Spleen (tissue), 13 donors: ENCODE measurements at places on chromosomes 2 and 18. TPM values are rescaled to one million over a fixed set of nuclear protein-coding genes. Genes with fewer than 3 reads are reported as not detected.

The SYT4 gene
- total RNA-seq = not detected

DNA sequence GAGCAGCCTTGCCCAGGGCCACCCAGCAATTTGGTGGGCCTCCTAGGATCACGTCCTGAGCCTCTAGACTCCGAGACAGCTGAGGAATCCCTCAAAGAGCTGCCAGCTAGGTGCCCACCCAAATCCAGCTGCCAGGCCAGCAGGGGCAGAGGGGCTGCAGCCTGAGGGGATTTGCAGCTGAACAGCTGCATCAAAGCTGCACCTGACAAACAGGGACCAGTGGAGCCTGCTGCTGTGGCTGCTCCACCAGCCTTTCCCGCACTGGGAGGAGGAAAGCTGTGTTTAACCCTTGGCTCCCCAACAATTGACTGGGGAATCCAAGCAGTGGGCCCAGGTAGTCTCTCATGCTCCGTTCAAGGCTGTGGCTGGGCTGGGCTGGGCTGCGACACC is 8.2 kb downstream of the ADRA2B start:
- DNase-seq = peak; percentile 33

The SMC6 gene
- 32.5 TPM for total RNA-seq

- no peak for DNase-seq
Observed at GRCh38 chr2:241649404-241649803, 11.9 kb downstream of the ATG4B start.

- DNase-seq = no peak
Observed at GRCh38 chr2:167424221-167424620, 535.9 kb downstream of the XIRP2 start.

GRCh38 chr2:96839293-96839874 is 4.4 kb downstream of the ANKRD23 start:
- peak; percentile 96 for DNase-seq

DNA sequence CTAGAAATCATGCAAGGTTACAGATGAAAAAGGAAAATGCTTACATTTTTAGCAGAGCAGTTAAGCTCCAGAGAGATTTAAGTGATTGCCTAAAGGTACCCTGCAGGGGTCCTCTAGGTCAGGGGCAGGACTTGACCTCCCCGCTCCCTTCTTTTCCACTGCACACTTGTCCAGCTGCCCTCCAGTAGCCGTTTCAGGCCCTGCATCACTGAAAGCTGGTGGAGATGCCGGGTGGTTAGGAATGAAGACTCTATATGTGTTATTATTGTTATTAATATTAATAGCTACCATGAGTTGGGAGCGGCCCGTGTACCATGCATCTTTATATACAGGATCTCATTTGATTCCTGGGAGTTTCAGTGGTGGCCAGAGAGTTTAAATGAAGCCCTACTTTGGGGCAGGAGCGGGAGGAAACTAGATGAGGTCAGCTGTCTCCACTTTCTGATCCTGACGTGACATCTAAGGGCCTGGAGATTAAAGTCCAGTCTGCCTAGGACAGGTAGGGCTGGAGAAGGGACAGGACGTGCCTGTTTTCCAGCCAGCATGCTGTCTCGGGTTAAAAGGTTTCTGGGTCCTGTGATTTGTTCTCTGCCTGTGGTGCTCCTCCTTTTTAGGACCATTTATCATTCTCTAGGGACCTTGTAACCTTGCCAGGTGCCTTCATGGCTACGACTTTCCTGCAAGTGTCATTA is 2.1 kb downstream of the TMEM37 start:
- DNase-seq = no peak

DNA sequence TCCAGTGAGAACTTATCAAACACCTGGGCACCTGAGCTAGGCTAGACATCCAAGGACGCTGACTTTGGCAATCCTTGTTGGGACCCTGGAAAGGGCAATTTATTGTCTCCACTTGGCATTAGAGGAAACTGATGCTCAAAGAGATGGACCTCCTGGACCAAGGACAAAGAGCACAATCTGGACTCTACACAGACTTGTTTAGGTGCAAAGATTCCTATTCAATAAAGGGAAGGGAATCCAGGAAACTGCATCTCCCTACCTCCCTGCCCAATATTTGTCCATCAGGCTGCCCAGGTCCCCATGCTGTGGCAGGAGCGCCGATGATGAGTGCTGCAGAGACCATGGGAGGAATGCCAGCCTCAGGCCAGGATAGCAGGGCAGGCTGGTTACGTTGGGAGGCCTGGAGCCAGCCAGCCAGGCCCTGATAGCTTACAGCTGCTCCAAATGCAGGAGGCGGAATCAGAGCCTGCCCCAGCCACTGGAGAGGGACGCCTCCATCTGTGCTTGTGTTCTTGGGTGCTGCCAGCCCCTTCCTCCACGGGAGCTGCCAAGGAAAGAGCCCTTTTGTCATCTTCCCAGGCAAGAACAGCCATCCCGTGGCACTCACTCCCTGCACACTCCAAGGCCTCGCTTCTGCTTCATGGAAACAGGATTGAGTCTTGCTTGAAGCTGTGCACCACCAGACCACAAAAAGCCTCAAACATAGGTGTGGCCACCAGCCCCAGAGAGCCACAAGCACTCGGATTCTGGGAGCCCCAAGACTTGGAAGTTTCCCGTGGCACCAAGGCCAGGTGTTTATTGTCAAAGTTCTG is 60.0 kb downstream of the HS1BP3 start:
- DNase-seq = peak; percentile 64

- no peak for DNase-seq
Observed at GRCh38 chr18:26503382-26503781, 45.0 kb downstream of the KCTD1 start.

The KANSL1L gene
- 17.9 TPM for total RNA-seq

The ARHGEF33 gene
- total RNA-seq = 0.94 TPM

GRCh38 chr2:224969633-224970260 is 72.5 kb downstream of the DOCK10 start:
- DNase-seq = no peak
